HepG2 (cell line): ENCODE measurements at places on chromosomes 16 and 17. TPM values are rescaled to one million over a fixed set of nuclear protein-coding genes. Genes with fewer than 3 reads are reported as not detected.

GRCh38 chr16:55566432-55567175, at the start of gene CAPNS2:
TSS of gene CAPNS2 (plus strand) at chr16:55566684. CDS start at chr16:55566757, 73 bp downstream.
- DNase-seq, result no peak

GRCh38 chr17:65522751-65523404, 38.6 kb downstream of the AXIN2 start:
- DNase-seq, result no peak

- peak; percentile 58 for DNase-seq
These were observed 92.8 kb downstream of the IRX3 start for GRCh38 chr16:54193665-54194333.

GRCh38 chr16:89700649-89701424, 668 bp downstream of the SPATA2L start:
- peak; percentile 60 for DNase-seq

GRCh38 chr16:47449788-47450187, 11.1 kb downstream of the ITFG1 start:
- no peak for DNase-seq

DNA sequence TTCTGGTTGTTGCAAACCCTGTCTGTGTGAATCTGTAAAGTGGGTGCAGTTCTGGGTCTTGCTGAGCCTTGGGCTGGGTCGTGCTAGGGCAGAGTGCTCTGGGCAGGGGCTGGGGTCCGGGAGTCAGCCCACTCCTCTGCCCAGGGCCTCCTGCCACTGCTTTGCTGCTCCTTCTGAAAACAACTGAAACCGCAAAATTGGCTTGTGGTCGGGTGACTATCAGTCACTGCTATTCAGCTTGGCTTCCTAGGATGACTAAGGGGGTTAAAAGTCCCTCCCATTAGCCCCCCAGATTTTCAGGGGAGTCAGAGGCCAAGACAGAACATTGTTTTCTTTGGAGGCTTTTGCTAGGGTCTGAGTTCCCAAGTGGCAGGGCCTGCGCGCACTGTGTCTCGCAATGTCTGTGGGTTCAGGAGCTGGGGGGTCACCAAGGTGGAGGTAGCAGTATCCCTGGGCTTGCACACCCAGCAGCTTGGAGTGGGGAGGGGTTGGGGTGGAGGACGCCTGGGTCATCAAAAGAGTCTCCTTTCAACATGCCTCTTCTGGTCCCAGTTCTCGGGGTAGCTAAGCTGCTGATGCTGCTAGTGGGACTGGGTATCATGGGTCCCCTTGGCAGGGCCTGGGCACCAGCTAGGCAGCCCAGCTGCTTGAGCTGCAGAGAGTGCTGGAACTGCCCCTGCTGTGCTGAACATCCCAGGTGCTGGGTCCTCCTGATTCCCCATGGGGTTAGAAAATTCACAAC, 13.5 kb upstream of the TBX21 start:
- DNase-seq, result no peak

The NETO2 gene
- total RNA-seq, result 8.2 and 8.4 TPM in 2 replicates

The RRAD gene
- total RNA-seq, result 0.80 and 1.0 TPM in 2 replicates
